ENCODE measurements at places on chromosomes 2 and 18.
A peak's percentile ranks its signal among the peaks of the same experiment; 100 is the strongest.

- no peak overlapping the region for H3K27ac ChIP-seq
- H3K27me3 ChIP-seq: no peaks in the 10 kb centered on the region
- H3K4me1 ChIP-seq: no peaks in the 10 kb centered on the region
- DNase-seq: no peak
- no peak overlapping the region for H3K4me3 ChIP-seq
- H3K36me3 ChIP-seq: no peaks in the 10 kb centered on the region
Measured at GRCh38 chr2:178328037-178328436, 122.9 kb downstream of the PRKRA start.

GRCh38 chr18:7415081-7415894 lies 151.8 kb upstream of the PTPRM start:
- DNase-seq: peak; percentile 26
- no peaks in the 10 kb centered on the region for H3K27me3 ChIP-seq
- H3K36me3 ChIP-seq: no peaks in the 10 kb centered on the region

- H3K27me3 ChIP-seq: no peaks in the 10 kb centered on the region
- no peak overlapping the region for H3K27ac ChIP-seq
- no peak overlapping the region for H3K4me3 ChIP-seq
- DNase-seq: no peak
Measured at GRCh38 chr18:79348066-79348465, 47.7 kb upstream of the NFATC1 start.

DNA sequence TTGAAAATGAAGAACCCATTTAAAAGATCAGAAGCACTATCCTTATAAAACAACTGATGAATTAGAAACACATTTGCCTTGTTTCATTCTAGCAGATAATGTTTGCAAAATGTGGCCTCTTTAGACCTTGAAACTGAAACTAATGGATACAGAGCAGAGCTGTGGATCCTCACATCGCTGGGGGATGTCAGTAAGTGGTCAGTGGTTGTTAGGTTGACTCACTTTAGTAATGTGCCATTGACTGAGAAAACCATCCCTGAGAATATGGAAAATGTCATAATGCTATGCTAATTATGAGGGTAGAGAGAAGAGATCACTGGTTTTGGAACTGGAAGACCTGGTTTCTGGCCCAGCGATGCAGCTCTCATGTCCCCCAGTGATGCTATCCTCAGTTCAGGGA lies 176.7 kb downstream of the MYO1B start:
- H3K4me3 ChIP-seq: no peak overlapping the region
- no peak for DNase-seq
- no peaks in the 10 kb centered on the region for H3K36me3 ChIP-seq
- no peak overlapping the region for H3K27ac ChIP-seq
- H3K27me3 ChIP-seq: no peaks in the 10 kb centered on the region
- no peaks in the 10 kb centered on the region for H3K4me1 ChIP-seq

DNA sequence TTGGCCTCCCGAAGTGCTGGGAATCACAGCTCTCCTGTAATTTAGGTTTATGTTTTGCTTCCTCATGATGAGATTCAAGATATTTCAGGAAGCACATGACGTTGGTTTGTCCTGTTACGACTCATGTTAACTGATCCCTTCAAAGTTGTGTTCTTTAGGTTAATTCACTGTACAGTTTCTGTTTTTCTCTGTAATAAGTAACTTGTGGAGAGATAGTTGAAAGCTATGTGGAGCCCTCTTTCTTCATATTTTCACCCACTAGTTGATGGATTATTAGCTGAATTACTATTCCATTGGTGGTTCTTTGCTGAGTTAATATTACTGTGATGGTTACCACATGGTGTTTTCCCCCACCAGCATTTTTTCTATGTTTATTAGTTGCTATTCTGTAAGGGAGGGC lies 18.3 kb upstream of the CHCHD5 start:
- H3K27ac ChIP-seq: no peak overlapping the region
- peaks cover 15% of the 10 kb centered on the region for H3K36me3 ChIP-seq
- no peak for DNase-seq
- no peaks in the 10 kb centered on the region for H3K4me1 ChIP-seq

- no peak overlapping the region for H3K27ac ChIP-seq
- no peaks in the 10 kb centered on the region for H3K36me3 ChIP-seq
- no peak overlapping the region for H3K4me3 ChIP-seq
- peak; percentile 18 for DNase-seq
- no peaks in the 10 kb centered on the region for H3K4me1 ChIP-seq
Measured at GRCh38 chr2:102487761-102488462, 14.9 kb downstream of the SLC9A4 start.

DNA sequence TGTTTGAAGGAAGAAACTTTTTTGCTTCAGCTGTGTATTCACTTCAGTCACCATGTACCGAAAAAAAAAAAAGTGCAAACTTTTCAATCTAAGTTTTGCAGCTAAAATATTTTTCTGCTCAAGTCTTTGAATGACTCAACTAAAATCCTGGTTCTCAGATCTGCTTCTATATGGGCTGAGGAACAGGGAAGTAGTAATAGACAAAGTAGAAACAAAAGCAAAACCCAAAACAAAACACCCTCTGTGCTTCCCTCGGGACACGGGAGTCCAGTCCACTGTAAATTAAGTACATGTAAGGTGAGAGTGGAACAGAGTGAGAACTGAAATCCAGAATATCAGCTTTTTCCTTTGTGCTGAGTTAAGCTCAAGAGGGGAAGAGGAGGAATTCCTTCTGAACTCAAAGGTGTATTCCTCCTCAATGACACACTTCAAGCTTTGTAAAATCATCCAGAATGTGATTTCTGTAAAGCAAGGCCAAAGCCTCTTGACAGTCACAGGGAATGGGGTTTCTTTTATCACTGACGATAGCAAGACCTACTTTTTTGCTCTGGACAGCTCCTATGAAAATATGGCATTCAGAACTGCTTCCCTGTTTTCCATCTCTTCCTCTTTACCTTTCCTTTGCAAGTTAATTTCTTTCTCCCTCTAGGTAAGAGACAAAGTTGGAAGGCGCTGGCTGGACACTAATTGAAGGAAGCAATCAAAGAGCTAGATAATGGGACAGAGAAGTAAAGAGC lies 433.5 kb upstream of the MMADHC start:
- H3K4me3 ChIP-seq: no peak overlapping the region
- H3K27me3 ChIP-seq: no peaks in the 10 kb centered on the region
- H3K4me1 ChIP-seq: no peaks in the 10 kb centered on the region
- no peaks in the 10 kb centered on the region for H3K36me3 ChIP-seq
- H3K27ac ChIP-seq: no peak overlapping the region

DNA sequence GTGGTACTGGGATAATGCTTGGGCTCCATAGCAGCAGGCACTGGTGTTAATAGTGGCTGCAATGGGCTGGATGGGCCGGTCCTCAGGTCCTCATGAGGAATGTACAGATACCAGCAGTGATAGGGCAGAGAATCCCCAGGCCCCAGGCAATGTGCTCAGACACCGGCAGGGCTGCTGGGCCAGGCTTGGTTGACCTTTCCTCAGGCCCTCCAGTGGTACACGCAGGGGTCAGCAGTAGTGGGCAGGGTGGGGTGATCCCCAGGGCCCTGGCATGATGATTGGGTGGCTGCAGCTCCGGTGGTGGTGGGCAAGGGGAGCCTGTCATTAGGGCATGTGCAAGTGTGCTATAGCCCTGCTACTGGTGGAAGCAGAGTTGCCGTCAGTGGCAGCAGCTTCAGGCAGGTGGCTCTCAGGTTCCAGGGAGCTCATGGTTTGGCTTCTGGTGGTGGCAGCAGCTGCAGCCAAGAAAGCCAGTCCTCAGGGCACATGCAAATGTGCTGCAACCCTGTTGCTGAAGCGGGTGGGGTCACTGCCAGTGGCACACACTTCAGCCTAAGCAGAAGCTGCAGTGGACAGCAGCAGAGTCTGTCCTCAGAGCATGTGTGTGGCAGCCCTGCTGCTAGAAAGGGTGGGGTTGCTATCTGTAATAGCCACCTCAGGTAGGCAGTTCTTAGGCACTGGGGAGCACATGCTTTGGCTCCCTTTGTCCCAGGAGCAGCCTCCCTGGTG lies 56.8 kb downstream of the CCNT2 start:
- H3K36me3 ChIP-seq: no peaks in the 10 kb centered on the region
- H3K4me1 ChIP-seq: no peaks in the 10 kb centered on the region
- H3K4me3 ChIP-seq: no peak overlapping the region
- no peak for DNase-seq
- no peaks in the 10 kb centered on the region for H3K27me3 ChIP-seq

- no peak overlapping the region for H3K4me3 ChIP-seq
- peaks cover 6% of the 10 kb centered on the region for H3K36me3 ChIP-seq
- DNase-seq: no peak
- no peaks in the 10 kb centered on the region for H3K4me1 ChIP-seq
Measured at GRCh38 chr2:54619660-54620231, 103.7 kb upstream of the EML6 start.

DNA sequence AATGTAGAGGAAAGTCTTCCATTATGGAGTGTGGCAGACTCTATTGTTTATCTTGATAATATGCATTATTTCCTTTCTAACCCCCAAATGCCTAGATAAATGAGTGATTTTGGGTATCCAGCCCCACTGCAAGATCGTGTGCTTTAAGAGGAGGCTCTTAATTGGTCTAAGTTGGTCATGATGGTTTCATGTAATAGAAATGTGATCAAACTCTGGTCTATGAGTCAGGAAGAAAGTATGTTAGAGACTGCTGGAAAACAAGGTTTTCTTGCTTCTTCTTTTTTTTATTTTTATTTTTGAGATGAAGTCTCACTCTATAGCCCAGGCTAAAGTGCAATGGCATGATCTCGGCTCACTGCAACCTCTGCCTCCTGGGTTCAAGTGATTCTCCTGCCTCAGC lies 344.5 kb upstream of the TNP1 start:
- no peak for DNase-seq
- no peak overlapping the region for H3K4me3 ChIP-seq
- no peaks in the 10 kb centered on the region for H3K36me3 ChIP-seq
- peaks cover 2% of the 10 kb centered on the region for H3K4me1 ChIP-seq

DNA sequence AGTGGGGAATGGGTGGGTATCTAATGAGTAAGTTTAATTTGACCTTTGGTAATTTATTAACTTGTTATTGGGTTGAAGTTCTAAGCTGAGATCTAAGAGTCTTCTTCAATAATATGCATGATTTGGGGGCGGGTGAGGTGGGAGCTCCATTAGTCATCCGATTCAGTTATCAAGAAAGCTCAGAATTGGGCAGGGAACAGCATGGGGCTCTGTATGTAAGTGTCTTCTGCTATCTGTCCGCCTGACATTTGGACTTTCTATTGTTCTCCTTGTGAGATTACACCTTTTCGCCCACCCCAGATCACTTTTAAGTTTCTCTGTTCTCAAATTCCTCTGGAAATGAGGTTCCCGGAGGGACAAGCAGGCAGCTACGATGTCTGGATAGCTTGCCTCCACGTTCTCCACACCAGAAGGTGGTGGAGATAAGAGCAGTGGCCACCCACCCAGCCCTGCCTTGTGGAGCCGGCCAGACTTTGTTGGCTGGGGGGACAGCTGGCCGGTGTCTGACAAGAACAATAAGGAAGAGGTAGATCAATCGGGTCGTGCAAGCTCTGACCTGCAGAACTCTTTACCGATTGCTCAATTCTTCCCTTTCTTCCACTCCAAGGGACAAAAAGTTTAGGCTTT lies 75.5 kb upstream of the GATA6 start:
- peak; percentile 92 for DNase-seq
- no peaks in the 10 kb centered on the region for H3K27me3 ChIP-seq
- H3K4me3 ChIP-seq: no peak overlapping the region
- H3K4me1 ChIP-seq: peaks cover 7% of the 10 kb centered on the region
- H3K36me3 ChIP-seq: no peaks in the 10 kb centered on the region

DNA sequence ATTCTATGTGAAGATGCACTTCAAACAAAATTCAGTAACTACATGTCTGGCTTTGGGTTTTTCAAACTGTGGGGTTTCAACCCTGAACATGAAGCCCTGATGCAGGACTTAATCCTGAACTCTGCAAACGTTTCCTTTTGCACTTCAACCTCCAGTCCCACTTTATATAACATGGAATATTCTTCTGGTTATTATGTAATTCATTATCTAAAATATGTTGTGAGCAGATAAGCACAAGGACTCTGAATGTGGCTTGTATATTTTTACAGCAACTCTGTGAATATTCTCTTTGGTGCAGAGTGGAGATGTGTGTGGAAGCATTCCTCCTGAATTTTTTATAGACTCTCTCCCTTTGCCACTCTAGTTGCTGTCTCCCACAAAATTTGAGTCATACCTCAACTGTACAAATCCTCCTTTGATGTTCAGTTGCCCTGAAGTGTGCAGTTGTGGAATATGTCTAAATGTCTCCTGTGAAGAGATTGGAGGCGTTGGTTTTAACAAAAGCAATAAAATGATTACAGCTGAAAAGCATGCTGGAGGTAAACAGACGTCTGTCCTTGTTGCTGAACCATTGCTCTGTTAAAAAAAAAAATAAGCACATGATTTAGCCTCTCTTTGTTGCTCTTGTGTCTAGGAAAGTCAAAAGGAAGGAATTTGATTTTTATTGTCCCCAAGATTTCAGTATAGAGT lies 205.1 kb upstream of the NRP2 start:
- no peaks in the 10 kb centered on the region for H3K36me3 ChIP-seq
- DNase-seq: no peak
- H3K27ac ChIP-seq: no peak overlapping the region

DNA sequence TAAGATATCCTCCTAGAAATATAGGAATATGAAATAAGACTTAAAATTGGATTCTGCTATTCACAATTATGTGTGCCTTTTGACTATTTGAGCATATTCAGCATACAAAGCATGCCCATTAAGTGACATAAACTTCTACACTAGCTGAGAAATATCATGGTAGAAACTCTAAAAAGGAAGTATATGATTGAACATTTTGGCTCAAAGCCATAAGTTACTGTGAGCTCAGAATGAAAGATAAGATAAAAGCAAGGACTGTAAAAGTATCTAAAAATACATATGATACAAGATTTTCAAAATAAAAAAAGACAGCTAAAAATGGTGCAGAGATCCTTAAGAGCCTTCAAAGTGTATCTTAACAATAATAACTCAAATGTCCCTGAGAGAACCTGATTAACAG lies 340.5 kb upstream of the SLC39A10 start:
- no peaks in the 10 kb centered on the region for H3K27me3 ChIP-seq

DNA sequence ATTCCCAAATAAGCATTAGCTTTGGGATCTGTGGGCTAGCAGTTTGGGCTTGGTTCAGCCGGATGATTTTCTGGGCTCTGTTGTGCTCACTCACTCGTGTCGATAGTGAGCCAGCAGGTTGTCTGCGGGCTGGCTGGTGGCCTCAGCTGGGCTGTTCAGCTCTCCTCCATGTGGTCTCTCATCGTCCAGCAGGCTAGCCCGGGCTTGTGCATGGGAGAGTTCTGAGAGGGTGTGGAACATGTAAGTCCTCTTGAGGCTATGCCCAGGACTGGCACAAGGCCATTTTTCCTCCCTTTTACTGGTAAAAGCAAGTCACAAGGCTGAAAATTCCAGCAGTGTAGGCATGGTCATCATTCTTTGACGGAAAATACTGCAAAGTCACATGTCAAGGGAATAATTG lies 38.5 kb downstream of the NTSR2 start:
- no peaks in the 10 kb centered on the region for H3K27me3 ChIP-seq
- no peaks in the 10 kb centered on the region for H3K4me1 ChIP-seq
- no peak overlapping the region for H3K4me3 ChIP-seq
- no peak for DNase-seq

- H3K36me3 ChIP-seq: no peaks in the 10 kb centered on the region
- peak; percentile 83 for DNase-seq
- H3K27ac ChIP-seq: no peak overlapping the region
- no peaks in the 10 kb centered on the region for H3K4me1 ChIP-seq
- no peaks in the 10 kb centered on the region for H3K27me3 ChIP-seq
Measured at GRCh38 chr2:102975996-102976975, 214.5 kb downstream of the TMEM182 start.

GRCh38 chr2:168662651-168663208 lies 139.7 kb upstream of the NOSTRIN start:
- no peak overlapping the region for H3K27ac ChIP-seq
- DNase-seq: no peak
- no peaks in the 10 kb centered on the region for H3K27me3 ChIP-seq
- H3K4me3 ChIP-seq: no peak overlapping the region

GRCh38 chr2:45043174-45043573 lies 33.9 kb upstream of the SIX2 start:
- H3K4me1 ChIP-seq: no peaks in the 10 kb centered on the region
- no peak overlapping the region for H3K27ac ChIP-seq
- no peak for DNase-seq
- H3K27me3 ChIP-seq: no peaks in the 10 kb centered on the region
- no peaks in the 10 kb centered on the region for H3K36me3 ChIP-seq
- H3K4me3 ChIP-seq: no peak overlapping the region

Measured in mesendoderm (in vitro differentiated cells).